ENCODE measurements at places on chromosomes 1 and 21.

GRCh38 chr1:29711582-29712283 is 475.4 kb downstream of the PTPRU start:
- DNase-seq = peak; percentile 66

DNA sequence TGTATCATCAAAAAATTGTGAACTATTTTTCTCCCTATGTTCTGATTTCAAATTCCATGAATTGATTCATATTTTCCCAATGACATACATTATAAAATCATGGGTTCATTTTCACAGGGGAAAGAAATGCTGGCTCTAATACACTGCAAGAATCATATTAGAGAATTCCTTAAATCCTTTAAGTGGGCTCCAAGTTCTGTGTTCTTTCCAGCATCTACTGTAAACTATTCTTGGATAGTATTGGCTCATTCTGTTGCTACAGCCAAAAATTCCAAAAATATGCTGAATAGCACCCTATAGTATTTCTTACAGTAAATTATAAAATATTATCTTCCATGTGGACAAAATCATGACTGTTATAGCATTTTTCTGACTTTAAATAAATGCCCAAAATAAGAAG is 19.0 kb upstream of the C1orf105 start:
- no peak for DNase-seq

- no peak for DNase-seq
These were observed 59.5 kb downstream of the ACBD3 start for GRCh38 chr1:226126824-226127569.

DNA sequence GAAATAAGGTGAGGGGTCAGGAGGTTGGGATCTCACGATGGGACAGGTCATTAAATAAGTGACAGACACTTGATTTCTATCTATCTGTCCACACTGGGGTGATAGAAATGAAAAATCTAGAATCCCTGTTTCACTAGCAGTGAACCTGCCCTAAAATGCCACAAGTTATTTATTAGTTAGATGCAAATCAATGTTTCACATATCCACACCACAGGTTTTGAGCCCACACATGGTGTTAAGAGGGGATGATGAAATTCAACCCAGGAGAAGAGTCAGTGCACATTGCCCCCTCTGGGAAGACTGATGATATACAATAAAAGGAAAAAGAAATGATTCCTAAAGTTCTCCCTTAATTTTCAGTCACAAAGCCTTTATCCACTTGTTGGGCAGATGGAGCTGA is 10.1 kb upstream of the NTPCR start:
- DNase-seq = no peak

GRCh38 chr1:48049823-48050535 is 52.8 kb upstream of the TRABD2B start:
- no peak for DNase-seq

- DNase-seq = no peak
These were observed 122.2 kb downstream of the POU2F1 start for GRCh38 chr1:167342846-167343245.

GRCh38 chr1:30085811-30086770 is 637.3 kb downstream of the MATN1 start:
- DNase-seq = no peak

DNA sequence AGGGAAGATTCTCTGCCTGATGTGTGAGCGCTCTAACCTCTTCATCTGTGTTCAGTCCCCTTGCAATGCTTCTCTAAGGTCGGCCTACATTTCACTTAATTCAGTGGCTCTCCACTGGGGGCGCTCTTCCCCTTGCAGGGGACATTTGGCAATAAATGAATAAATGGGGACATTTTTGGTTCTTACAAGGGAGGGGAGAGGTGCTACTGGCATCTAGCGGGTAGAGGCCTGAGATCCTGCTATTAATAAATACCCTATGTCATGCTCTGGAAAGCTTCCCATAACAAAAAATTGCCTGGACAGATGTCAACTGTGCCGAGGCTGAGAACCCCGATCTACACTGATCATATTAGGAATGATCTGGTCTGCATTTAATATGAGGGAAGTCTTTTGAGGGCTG is 25.9 kb upstream of the DNAJC11 start:
- peak; percentile 12 for DNase-seq

DNA sequence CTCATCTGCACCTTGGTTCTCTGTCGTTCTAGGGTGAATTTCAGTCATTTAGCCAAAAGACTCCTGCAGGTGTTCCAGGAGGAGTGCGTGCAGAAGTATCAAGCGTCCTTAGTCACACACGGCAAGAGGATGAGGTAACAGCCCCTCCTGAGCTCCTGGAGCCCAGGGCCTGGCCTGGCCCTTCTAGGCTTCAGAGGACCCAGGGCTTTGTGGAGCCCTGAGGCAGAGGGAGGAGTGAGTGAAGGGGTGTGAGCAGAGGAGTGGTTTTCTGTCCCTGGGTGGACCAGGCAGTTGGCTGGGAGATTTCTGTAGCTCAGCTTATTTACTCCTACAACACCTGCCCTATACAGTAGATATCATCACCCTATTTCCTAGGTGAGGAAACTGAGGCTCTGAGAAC is 15.7 kb upstream of the RASSF5 start:
- DNase-seq = no peak

GRCh38 chr1:171623651-171624331 is 1.7 kb downstream of the MYOCOS start:
- no peak for DNase-seq

- DNase-seq = no peak
These were observed 32.0 kb upstream of the EPHA8 start for GRCh38 chr1:22531251-22531650.

- DNase-seq = peak; percentile 12
These were observed 332.4 kb upstream of the ZP4 start for GRCh38 chr1:238223076-238223640.

GRCh38 chr21:33313183-33313582 is 11.6 kb upstream of the IFNAR1 start:
- no peak for DNase-seq

GRCh38 chr1:39896909-39897685 is 4.6 kb downstream of the MYCL start:
- DNase-seq = no peak

DNA sequence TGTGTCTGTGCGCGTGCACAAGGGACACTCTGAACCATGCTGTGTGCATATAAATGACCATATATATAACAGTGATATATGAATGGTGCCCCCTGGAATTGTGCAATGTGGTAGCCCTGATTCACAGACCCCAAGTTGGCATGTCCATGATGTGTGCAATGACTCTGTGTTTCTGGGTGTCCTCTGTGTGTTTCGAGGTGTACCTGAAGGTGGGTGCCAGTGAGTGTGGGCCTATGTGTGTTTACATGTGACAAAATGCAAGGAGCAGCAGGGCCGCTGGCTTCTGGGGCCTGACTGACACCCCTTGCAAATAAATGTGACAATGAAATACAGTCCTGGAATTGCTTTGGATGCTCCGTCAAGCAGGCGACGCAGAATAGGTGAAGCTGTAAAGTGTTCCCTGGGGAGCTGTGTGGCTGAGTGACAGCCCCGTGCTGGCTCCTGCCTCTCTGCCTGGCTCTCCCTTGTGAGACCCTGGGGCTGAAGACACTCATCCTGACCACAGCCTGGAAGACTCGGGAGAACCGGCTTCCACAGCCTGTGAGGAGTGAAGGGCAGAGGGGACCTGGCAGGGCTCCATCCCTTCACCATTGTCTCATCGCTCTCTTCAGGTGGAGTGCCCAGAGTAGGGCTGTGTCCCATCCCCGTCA is 38.2 kb upstream of the CSF3R start:
- DNase-seq = no peak

GRCh38 chr1:171911506-171911905 is 70.2 kb downstream of the DNM3 start:
- DNase-seq = no peak

GRCh38 chr1:230153641-230154296 is 86.7 kb downstream of the GALNT2 start:
- DNase-seq = no peak

DNA sequence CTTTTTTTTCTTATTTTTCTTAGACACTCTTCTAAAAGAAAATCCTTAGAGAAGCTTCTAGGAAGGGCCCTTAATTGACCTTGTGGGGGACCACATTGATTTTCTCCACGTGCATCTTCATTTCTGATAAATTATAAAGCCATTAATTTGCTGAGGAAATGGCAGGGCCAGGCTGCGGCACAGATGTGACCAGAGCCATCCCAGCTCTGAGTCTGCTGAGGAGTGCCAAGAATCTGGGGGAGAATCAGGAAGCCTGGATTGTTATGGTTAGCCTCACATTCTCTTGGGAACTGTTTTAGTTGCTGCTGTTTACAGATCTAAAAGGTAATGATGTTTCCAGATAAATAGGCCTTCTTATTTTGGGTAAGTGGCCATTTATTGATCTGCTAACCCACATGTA is 16.2 kb downstream of the PROX1 start:
- DNase-seq = no peak

DNA sequence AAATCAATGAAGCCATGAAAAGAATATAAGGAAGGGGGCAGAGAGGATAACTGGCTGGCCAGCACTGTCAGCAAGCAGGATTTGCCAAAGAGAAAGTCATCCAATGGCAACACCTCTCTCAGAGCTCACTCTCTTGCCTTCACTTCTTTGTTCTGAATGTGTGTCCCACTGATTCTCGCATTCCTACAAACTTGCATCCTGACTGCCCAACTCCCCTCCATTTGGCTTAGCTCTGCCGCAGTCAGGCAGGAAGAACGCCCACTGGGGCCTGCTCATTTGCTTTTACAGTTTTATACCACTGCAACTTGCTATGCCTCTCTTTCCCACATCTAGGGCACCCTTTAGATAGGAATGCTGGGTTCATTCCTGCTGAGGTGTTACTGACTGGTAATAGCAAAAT is 364.2 kb upstream of the ST6GALNAC5 start:
- no peak for DNase-seq

DNA sequence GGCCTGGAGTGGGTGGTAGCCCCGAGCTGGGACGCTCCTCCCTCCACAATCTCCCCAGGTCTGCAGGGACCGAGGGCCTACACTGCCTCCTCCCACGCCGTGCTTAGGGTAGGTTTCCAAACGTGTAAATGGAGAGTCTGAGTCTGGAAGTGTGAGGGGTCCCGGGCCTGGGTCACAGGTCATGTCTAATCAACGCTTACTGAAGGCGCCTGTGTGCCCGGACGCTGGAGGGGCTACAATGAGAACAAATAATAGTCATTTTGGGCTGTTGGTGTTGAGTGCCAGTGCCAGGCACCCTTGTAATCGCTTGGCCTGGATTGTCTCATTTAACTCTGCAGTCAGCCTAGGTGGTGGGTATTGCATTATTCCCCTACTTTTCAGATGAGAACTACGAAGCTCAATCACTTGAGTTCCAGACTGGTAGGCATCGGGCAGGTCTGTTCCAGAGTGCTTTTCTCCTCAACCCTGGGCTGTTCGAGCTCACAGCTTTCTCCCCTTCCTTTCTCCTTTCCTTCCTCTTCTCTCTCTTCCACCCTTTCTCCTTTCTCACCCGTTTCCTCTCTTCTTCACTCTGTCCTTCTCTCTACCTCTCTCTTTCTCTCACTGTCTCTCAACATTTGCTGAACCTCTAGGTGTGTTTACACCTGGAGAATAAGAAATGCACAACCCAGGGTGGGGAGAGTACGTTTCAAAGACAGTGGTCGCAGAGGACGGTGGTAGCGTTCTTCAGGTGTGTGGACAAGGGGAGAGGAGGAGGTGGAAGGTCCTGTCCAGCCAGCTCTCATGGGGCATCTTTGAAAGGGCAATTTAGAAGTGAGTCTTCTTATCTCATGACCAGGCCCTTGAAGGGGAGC is 883 bp downstream of the SLC66A1 start:
- DNase-seq = no peak

DNA sequence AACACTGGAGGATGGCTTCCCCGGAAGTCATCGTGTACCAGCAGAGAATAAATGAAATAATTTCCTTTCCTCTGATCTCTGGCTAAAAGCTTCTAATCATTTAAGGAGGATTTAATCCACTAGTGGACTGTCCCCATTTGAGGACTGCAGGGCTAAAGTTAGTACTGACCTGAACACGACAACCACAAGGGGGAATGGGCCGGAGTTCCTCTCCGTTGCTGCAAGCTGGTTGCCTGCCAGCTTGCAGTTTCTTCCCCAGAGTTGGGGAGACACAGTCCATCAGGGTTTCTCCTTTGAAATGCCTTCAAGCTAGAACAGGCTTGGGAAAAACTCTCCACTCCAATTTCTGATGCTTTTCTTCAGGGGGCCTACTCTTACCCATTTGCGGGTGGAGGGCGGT is 35.5 kb upstream of the NPL start:
- no peak for DNase-seq

- no peak for DNase-seq
These were observed 51.4 kb upstream of the LRIG2 start for GRCh38 chr1:113021430-113022085.

GRCh38 chr1:160432371-160432786 is 32.0 kb downstream of the VANGL2 start:
- no peak for DNase-seq

DNA sequence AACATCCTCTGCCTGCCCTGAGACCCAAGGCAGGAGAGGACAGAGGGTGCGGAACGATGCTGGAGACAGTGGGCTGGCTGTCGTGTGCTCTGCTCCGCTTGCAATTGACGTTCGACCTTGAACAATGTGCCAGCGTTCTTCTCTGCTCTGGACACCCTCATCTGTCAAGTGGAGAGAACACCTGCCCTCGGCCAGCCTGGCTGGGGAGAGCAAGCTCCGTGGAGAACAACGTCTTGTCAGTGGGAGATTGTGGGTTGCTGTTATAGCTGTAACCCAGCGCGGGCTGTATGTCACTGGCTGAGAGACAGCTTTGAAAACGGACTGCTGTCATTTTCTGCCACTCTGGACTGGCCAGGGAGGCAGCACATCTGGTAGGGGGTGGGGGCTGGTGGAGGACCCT is 14.7 kb downstream of the KIAA1614 start:
- DNase-seq = no peak

- DNase-seq = no peak
These were observed 14.3 kb downstream of the SMG5 start for GRCh38 chr1:156268336-156268735.

- no peak for DNase-seq
These were observed 25.2 kb downstream of the LAMC1 start for GRCh38 chr1:183048087-183049085.

GRCh38 chr1:107535091-107535490 is 394.3 kb downstream of the NTNG1 start:
- no peak for DNase-seq

DNA sequence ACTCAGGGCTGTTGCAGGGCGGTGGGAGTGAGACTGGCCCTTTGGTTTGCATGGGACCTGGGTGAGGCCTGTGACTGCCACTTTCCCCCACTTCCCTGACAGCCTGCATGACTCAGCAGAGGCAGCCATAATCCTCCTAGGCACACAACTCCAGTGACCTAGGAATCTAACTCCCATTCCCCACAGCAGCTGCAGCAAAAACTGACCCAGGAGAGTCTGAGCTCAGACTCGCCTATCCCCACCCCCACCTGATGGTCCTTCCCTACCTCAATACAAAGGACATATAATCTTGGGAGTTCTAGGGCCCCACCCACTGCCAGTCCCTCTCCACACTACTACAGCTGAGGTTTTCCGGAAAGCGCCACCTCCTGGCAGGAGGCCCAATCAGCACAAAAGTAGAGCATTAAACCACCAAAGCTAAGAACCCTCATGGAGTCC is 26.7 kb downstream of the NDC1 start:
- DNase-seq = peak; percentile 59

GRCh38 chr1:222331340-222331739 is 216.6 kb downstream of the HHIPL2 start:
- DNase-seq = peak; percentile 23
